NCI-H345 (cell line): ENCODE measurements at places on chromosomes 12 and 14.

DNA sequence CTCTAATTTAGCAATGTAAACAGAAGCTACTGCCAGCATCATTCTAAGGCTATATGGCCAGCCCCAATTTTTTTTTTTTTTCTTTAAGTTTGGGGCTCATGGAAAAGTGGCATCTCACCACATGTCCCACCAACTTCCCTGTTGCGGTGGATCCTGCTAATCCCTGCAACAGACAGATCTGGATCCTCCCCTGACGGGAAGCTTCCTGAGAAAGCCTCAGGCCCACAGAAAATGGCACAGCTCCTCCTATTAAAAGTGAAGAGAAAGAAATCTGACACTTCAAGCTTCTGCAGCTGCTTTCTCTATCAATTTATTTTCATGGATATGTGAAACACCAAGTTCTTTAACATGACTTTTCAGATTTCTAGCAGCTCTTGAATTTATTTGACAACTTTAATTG lies 433.8 kb upstream of the DCN start:
- DNase-seq: no peak

- no peak for DNase-seq
These were observed 21.1 kb downstream of the TMBIM6 start for GRCh38 chr12:49762468-49762847.

DNA sequence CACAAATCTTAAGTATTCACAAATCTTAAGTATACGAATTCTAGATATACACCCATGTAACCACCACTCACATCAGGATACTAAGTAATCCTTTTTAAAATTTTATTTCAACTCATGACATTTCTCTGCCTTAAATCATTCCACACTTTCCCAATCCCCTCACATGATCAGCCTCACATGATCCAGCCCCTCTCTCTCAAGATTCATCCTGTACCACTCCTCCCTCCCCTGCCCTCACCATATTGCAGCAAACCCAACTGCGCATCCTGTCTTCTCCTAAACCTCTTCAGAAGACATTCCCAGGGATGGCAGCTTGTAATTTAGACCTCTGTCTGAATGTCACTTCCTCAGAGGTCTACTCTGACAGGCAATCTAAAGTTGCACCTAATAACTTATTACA lies 1.7 kb upstream of the EIF4B start:
- DNase-seq: no peak

GRCh38 chr12:107448198-107448597 lies 237.4 kb upstream of the PWP1 start:
- no peak for DNase-seq
